ENCODE measurements at places on chromosomes 2 and 18.

GRCh38 chr18:78820161-78820834 is 159.3 kb upstream of the SALL3 start:
- no peak for DNase-seq

- no peak for DNase-seq
These were observed 166.9 kb downstream of the MSH2 start for GRCh38 chr2:47569658-47570475.

DNA sequence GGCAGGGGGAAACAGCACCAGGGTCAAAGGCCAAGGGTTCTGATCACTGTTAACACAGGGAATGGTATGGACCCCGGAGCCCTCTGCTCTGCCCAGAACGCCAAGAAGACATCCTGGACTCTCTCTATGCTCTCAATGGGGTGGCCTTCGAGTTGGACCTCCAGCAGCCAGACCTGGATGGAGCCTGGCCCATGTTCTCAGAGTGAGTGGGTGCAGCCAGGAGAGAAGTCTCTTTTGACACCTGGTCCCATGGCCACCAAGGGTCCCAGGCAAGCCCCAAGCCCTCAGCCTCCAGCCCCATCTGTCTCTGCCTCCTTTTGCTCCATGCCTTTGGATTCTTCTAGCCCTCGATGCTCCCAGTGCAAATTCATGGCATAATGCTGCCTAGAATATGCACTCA is 4.1 kb downstream of the RUFY4 start:
- DNase-seq: no peak

- peak; percentile 88 for DNase-seq
These were observed 27.2 kb downstream of the CDKL4 start for GRCh38 chr2:39216346-39217191.

GRCh38 chr2:240320204-240320993 is 115.1 kb upstream of the GPC1 start:
- no peak for DNase-seq

- no peak for DNase-seq
These were observed 3.4 kb downstream of the IL1R1 start for GRCh38 chr2:102145934-102146333.

DNA sequence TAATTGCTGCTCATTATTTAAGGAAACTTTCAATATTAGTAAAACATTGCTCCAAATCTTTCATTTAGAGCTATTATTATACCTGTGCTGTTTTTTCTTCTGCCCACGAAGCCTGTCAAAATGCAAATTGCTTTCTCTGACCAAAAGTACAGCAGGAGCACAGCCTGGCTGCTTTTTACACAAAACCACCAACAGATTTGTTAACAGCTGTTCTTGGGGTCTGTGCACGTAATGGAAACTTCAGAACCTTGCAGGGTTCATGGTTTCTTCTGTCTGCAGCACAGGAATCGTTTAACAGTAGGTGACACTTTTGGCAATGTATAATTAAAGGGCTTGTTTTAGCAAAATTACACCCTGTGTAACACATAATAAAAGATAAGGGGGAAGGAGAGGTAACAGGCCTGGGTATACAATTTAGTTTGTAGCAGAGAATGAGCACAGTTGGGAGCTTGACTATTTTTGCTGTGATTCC is 447.3 kb downstream of the KCNJ3 start:
- no peak for DNase-seq

- peak; percentile 54 for DNase-seq
These were observed 66.3 kb upstream of the DARS1 start for GRCh38 chr2:136051725-136052048.

DNA sequence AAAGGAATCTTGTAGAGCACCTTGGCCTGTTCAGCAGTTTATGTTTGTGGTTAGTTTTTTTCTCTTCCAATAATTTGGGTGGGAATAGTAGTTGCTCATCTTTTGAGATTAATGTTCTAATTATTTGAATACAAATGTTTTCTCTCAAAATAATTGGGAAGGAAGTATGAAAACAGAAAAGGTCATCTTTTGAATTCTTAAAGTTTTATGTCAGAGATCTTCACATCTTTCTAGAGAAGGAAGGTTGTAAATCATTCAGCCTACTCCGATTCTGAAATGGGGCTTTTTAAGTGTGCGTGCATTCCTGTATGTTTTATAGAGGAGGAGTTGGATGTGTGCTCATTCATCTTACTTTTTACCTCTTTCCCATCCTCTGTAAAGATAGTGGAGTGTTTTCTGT is 29.0 kb downstream of the GRHL1 start:
- no peak for DNase-seq

DNA sequence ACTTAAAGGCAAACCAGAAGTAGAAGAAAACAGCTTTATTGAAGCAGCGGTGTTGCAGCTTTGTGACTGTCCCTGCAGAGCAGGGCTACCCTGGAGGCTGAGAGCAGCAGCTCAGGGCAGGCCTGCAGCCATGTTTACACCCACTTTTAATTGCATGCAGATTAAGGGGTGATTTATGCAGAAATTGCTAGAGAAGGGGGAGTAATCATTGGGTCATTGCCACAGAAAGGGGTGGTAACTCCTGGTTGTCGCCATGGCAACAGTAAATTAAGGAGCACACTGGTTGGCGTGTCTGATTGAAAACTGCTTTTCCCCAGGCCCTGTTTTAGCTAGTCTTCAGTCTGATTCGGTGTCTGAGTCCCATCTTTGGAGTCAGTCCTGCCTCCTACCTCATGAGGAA is 195.4 kb upstream of the HDAC4 start:
- DNase-seq: no peak

GRCh38 chr2:102107741-102108070 is 34.8 kb upstream of the IL1R1 start:
- DNase-seq: no peak

- DNase-seq: no peak
These were observed 89.0 kb upstream of the DLGAP1 start for GRCh38 chr18:4544142-4544541.

DNA sequence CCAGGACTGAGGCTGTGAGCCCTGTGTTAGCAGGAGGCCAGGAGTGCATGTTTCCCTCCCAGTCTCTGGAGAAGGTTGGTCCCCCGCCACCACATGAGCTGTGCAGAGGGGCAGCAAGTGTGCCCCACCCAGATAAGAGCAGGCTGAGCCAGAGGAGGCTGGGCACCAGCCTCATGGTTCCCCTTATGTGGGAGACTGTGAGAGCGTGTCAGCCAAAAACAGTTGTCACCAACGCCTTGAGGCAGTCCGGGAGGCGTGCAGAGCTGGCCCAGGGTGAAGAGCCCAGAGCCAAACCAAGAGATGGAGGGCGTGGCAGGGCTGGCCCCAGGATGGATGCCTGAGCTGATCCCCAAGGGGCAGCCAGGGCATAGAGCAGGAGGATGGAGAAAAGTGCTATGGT is 128.7 kb upstream of the GLI2 start:
- DNase-seq: no peak

GRCh38 chr2:45232818-45233217 is 223.6 kb upstream of the SIX2 start:
- DNase-seq: no peak

DNA sequence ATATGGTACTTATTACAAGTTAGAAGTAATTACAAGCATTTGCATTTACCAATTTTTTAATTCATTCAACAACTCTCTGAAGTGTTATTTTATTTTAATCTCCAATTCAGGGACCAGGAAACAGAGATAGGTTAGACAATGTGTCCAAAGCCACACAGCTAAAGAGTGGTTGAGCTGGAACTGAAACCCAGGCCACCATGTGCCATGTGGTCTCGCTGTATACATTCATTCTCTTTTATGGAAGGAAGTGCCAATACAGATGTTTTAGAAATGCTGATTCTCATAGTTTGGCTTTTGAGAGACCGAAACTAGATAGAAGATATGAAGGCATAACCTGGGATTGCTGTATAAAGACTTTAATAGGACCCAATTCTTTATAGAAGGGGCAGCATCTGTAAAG is 684.6 kb upstream of the ID2 start:
- no peak for DNase-seq

DNA sequence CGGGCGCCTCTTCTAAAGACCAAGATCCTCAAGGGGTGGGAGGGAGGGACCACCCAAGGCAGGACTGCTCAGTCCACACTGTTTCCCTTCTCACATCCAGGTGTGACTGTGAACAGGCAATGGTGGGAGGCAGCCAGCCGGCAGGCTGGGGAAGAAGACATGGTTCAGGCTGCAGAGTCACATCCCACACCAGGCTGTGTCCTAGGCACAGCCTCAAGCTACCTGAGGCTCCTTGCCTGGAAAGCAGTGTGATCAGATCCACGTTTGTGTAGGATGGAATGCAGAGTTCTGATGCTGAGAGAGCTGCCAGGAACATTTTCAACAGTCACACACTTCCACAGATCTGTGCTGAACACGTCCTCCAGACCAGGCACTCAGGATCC is 16.4 kb downstream of the SLC66A2 start:
- DNase-seq: no peak

DNA sequence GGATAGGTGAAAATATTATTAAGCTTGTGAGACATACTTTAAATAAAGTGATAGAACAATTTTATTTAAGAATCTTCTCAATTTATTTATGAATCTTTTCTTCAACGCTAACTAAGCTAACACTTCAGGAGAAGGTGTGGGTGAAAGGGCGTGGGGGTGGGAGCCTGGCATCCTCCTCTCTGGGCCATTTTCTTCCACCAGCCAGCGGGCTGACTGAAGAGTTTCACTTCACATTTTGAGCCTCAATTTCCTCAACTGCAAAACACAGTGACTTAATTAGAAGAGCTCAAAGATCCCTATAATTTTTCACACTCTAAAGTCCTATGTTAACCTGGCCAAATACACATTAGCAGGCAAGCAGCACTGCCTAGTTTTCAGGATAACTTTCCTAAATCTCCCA is 94.8 kb downstream of the FTCDNL1 start:
- DNase-seq: no peak

- DNase-seq: no peak
These were observed 53.8 kb downstream of the SCN1A start for GRCh38 chr2:166074011-166074410.

Measured in CD4-positive, alpha-beta T cell treated with Interleukin-4 for 1 hour (primary cell).